IPS DF 6.9 (cell line): ENCODE measurements at places on chromosomes 13 and 19.

GRCh38 chr13:31115616-31116015, 46.1 kb downstream of the HSPH1 start:
- no peak for DNase-seq

DNA sequence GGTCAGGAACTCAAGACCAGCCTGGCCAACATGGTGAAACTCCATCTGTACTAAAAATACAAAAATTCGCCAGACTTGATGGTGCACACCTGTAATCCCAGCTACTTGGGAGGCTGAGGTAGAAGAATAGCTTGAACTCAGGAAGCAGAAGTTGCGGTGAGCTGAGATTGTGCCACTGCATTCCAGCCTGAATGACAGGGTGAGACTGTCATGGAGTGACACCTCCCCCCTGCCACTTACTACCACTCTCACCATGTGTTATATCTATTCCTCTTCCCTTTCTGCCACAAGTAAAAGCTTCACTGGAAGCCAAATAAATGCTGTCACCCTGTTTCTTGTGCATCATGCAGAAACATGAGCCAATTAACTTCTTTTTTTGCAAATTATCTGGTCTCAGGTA, 10.6 kb upstream of the CEACAM4 start:
- DNase-seq, result no peak

DNA sequence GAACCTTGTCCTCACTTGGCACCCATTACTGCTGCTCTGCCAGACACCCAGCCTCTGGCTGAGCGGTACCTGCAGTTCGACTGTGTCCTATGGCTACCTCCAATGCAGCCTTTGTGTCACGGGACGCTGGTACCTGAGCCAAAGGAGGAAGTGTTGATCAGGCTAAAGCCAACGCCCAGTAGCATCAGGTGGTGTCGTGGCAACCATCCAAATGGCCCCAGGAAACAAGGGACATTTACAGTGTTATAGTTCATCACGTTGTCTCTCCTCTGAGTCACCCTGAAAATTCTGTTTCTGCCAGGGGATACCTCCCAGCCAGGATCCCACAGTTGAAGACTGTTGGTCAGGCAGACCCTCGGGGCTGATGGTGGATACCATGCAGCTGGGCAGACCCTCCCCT, 10.1 kb downstream of the RHPN2 start:
- DNase-seq, result no peak

DNA sequence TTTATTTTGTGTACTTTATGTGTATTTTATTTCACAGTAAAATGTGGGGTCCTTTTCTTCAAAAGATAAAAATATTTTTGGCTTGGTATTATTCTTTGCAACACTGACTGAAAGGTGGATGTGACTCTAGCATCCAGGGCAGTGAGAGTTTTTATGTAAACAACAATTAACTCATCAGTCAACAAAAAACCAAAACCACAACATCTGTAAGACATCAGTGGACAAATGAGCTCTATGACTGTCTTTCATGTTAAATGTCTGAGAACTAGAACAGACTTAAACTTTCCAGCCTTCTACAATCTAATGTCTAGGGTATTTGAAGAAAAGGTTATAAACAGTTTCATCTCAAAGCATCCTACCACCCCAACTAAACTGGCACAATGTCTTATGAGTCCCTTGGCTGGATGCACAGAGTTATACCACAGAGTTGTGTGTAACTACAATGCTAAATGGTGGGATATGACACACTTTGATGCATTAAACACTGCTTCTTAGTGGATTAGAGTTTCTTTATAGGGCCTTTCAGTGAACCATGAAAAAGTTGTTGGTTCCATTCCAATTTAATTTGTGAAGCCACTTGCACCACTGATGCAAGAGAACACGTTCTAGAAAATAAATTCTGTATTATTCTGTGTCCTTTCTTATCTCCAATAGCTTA, 544.2 kb upstream of the KLF12 start:
- DNase-seq, result no peak

GRCh38 chr13:50226515-50227155, 211.4 kb downstream of the KCNRG start:
- DNase-seq, result no peak

- DNase-seq, result no peak
These were observed 11.6 kb downstream of the CLDN10 start for GRCh38 chr13:95564091-95564490.

GRCh38 chr13:30255696-30256095, 51.7 kb downstream of the KATNAL1 start:
- DNase-seq, result no peak
